ENCODE measurements at places on chromosomes 3 and 15.

GRCh38 chr3:132563420-132564069 is 33.5 kb upstream of the ACKR4 start:
- DNase-seq: no peak

- no peak for DNase-seq
Measured at GRCh38 chr15:69881302-69881670, 216.4 kb downstream of the TLE3 start.

GRCh38 chr3:133851931-133852330 is 43.8 kb downstream of the RAB6B start:
- no peak for DNase-seq

DNA sequence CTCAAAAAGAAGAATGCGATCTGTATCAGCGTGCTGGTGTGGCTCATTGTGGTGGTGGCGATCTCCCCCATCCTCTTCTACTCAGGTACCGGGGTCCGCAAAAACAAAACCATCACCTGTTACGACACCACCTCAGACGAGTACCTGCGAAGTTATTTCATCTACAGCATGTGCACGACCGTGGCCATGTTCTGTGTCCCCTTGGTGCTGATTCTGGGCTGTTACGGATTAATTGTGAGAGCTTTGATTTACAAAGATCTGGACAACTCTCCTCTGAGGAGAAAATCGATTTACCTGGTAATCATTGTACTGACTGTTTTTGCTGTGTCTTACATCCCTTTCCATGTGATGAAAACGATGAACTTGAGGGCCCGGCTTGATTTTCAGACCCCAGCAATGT is 1.3 kb downstream of the P2RY1 start:
- DNase-seq: no peak

DNA sequence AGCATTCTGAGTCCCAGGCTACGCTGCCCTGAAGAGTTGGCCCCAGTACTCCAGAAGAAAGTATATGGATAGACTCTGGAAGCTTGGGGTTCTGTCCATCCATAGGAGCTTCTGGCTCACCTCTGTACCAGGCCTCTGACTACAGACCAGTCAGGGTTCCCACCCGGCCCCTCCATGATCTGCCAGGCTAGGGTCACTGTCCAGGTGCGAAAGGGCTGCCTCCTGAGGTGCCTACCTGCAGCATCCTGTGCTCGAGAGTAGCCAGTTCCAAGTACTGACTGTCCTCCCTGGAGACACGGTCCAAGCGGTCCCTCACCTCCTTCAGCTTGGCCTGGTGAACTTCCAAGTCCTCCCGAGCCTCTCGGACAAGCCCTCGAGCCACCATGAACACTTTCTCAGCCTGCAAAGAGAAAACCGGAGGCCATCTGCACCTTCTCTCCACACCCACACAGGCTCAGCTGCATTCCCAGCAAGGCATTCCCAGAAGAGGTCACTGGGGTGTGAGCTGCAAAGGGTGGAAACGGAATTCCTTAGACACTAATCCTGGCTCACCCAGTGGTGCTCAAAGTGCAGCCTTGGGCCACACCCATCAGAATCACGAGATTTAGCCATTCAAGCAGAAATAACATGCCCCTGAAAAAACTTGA is 3.7 kb upstream of the PLXNB1 start:
- DNase-seq: no peak

DNA sequence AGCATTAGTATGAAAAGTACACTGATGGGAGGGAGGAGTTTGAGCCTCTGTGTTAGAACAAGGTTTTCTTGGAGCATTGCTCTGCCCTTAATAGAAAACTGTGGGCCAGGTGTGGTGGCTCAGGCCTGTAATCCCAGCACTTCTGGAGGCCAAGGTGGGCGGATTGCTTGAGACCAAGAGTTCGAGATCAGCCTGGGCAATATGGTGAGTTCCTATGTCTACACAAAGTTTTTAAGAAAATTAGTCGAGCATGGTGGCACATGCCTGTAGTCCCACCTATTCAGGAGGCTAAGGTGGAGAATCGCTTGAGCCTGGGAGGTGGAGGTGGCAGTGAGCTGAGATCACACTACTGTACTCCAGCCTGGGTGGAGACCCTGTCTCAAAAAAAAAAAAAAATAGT is 103.7 kb downstream of the ATP10A start:
- DNase-seq: no peak

DNA sequence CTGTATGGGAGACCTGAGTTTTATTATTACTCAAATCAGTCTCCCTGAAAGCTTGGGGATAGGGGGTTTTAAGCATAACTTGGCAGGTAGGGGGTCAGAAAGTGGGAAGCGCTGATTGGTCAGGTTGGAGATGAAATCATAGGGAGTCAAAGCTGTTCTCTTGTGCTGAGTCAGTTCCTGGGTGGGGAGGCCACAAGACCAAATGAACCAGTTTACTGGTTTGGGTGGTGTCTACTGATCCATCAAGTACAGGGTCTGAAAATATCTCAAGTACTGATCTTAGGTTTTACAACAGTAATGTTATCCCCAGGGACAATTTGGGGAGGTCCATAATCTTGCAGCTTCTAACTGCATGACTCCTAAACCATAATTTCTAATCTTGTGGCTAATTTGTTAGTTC is 17.8 kb upstream of the IQCF6 start:
- no peak for DNase-seq

- no peak for DNase-seq
Measured at GRCh38 chr3:15174953-15175352, 31.1 kb upstream of the CAPN7 start.

GRCh38 chr15:44094781-44095180 is 100.3 kb downstream of the FRMD5 start:
- no peak for DNase-seq

DNA sequence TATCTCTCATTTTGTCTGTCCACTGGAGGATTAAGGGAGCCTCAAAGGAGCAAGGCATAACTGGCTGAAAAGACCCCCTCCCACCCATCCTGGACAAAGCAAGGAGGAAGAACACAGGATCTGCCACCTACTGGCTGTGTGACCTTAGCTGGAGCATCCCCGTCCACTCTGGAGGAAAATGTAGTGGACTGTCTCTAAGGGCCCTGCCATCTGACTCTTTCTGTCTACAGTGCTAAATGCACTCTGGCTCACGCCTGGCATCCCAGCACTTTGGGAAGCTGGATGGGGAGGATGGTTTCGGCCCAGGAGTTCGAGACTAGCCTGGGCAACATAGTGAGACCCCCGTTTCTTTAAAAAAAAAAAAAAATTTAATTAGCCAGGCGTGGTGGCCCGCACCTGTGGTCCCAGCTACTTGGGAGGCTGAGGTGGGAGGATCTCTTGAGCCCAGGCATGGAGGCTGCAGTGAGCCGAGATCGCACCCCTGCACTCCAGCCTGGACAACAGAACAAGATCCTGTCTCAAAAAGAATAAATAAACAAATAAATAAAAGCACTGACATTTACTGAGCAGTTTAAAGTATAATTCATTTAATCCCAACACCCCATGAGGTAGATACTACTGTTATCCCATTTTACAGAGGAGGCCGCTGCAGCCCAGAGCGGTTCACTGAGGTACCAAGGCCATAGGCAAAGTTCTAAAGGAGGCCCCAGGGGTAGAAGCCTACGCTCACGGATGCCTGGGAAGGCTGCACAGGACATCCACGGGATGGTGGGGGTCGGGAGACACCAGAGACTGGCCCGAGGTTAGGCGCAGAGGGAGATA is 1.1 kb downstream of the TBC1D2B start:
- DNase-seq: no peak

DNA sequence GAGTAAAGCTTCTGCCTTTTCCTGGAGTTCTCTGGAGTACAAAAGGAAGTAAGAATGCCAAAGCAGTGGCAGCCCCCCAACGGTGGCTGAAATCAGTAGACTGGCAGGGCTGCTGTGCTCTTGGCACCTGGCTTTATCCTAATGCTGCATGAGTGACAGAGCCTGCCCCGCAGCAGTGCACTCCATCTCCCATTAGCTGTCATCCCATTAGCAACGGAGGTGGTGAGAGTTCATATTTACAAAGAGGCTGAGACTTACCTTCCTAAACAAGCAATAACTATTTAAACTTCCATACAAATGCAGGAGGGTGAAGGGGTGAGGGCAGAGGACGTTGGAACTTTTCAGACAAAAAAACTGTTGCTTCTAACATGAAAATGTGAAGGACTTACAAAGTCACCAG is 51.9 kb downstream of the SERPINI1 start:
- DNase-seq: no peak

DNA sequence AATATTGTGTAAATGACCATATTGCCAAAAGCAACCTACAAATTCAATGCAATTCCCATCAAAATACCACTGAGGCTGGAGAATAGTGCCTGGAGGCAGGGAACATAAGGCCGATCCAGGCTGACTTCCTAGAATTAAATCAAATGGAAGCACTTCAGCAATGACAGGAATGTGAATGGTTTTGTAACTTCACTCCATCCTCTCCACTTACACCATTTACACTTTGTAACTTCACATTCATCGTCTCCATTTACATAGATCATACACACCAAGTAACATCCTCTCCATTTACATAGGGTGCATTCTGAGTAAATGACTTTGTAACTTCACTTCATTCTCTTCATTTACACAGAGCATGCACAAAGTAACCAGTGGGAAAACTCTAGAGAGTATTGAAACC is 11.6 kb downstream of the STRIT1 start:
- no peak for DNase-seq

DNA sequence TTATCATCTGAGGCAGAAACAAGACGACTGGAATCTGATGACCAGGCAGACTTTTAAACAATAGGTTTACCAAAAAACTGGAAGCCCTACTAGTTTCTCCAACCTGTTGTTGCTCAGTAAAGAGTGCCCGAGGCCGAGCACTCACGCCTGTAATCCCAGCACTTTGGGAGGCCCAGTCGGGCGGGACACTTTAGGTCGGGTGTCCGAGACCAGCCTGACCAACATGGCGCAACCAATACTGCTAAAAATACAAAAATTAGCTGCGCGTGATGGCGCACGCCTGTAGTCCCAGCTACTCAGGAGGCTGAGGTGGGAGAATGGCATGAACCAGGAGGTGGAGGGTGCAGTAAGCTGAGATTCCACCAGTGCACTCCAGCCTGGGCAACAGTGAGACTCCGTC is 1.1 kb upstream of the WDR5B start:
- DNase-seq: no peak

- no peak for DNase-seq
Measured at GRCh38 chr3:150081084-150081483, 110.4 kb upstream of the PFN2 start.

DNA sequence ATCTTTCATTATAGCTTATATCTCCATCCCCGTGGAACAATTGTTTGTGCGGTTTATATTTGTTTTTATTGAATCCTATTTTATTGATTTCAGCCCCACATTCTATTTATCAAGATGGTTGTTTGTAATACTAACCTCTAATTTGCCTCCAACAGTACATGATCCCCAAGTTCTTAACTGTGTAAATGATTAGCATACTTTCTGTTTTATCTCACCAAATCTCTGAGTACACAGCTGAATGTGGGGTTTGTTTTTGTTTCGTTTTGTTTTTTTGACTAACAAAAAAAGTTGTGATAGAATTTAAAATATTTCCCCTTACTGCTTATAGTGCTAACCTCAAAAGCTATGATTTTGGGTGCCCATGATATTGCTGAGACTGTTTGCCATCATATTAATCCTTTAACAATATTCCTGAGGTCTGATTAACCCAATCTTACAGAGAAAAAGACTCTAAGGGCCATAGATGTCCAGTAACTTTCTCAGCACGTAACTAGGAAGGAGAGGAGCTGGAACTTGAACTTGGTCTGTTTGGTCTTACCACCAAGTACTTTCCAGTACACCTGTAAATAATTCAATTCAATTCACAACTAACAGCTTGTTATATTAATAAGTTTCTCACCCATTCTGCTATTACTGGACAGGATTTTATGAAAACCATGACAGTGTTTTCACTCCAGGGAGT is 789.8 kb downstream of the TUSC7 start:
- DNase-seq: no peak

DNA sequence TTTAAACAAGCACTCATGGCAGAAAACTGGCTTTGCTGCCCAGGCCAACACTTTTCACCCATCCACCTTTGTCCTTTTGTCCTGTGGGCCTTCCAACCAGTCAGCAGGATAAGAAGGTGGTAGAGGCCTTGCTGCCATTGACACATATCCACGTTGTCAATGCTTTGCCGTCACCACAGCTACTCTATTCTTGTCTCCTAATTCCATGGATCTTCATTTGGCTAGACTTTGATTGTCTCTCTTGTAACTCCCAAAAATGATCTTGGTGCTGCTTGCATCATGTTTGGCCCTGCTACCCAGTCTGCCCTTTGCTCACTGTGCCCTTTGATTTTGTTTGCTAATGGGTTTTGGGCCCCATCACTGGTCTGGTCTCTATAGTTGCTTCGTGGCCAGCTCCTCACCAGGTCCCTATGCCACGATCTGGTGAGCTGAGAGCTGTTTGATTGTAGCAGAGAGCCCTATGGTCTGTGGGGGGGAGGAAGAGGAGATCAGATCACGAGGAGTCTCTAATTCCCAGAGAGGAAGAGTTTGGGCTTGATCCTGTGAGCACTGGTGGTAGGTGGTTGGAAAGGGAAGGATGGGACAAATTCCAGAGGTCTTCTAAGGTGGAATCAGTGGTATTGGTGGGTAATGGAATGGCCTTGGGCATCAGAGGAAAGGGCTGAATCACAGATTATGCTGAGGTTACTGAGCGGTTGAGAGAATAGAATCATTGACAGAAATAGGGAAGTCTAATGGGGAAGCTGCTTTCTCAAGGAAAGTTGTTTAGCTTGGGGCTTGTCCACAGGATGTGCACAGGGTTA is 40.3 kb downstream of the ABHD2 start:
- DNase-seq: no peak

DNA sequence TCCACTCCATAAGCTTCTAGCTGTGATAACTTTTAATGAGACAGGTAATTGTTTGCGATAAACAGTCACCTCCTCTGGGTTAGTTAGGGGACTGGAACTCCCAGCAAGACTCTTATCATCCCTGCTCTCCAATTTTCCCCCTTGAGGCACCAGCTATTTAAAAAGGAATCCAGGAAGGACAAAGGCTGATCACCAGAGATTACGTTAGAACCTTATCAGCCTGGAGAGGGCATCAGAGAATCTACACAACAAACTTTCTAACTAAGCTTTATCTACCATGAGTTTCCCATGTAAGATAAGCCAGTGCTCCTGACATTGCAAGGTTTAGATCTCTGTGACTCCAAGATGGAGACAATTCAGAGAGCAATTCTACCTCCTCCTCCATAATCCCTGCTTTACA is 31.3 kb downstream of the GPR176 start:
- no peak for DNase-seq

- DNase-seq: no peak
Measured at GRCh38 chr15:51726302-51727073, 11.0 kb downstream of the LYSMD2 start.

DNA sequence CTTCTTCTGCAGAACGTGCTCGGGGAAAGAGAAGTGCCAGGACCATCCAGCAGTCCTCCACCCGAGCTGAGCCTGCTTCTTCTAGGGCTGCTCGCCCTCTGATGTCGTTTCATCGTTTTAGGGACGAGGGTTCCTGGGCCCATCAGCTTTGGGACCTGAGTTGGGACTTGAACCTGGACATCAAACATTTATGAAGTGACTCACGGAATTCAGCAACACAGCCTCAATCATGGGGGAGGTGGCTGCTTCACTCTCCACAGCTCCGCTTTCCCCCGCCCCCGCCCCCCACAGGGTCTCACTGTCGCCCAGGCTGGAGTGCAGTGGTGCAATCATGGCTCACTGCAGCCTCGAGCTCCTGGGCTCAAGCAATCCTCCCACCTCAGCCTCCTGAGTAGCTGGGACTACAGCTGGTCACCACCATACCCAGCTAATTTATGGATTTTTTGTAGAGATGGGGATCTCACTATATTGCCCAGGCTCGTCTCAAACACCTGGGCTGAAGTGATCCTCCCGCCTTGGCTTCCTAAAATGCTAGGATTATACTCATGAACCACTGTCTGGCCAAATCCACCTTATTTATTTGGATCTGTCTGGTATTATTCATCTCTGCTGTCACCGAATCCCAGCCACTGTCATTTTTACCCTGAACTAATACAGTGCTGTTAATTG is 725 bp upstream of the SCAMP2 start:
- DNase-seq: no peak

Measured in cortex of kidney (tissue), 1 donor.